ENCODE measurements at places on chromosomes 2 and 18.

DNA sequence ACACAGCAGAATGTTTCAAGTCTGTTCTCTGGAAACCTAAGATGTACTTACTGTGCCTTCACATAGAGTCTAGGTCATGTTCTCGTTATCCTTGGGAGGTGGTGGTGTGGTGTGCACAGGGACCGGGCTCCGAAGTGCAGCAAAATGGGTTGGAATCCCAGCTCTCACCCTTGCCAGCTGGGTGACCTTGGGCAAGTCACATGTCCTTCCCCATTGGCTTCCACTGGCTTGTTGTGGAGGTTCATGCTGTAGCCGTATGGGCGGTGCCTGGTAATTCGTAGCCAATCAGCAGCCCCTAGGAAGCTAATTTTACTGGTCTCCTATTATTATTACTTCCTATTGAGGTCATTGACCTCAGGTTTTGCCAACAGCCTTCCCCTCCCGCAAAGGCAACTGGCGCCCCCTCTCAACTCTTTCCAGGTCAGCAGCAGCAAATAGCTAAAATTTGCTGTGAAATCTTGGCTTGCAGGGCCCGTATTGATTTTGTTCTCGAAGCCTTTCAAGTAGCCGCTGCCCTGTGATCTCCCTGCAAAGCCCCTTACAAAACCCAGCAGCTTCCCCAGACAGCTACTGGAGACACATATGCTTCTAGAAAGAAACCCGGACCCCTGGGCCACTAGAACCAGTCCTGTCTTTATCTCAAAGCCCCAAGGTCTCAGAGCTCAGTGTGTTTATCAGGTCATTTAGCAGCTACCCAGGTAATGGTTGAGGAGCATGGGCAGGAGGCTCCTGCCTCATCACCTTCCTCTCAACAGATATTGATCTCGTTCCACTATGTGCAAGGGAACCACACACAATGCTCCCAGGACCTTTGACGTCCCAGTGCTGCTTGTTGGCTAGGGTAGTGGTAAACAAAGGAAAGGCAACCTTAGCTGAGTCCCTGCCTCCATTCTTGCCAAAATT, 66.5 kb upstream of the SLC1A4 start:
- DNase-seq = no peak

GRCh38 chr2:64860276-64860885, 128.8 kb upstream of the SLC1A4 start:
- DNase-seq = no peak

- DNase-seq = no peak
These were observed 84.1 kb downstream of the CTIF start for GRCh38 chr18:48622911-48623431.

DNA sequence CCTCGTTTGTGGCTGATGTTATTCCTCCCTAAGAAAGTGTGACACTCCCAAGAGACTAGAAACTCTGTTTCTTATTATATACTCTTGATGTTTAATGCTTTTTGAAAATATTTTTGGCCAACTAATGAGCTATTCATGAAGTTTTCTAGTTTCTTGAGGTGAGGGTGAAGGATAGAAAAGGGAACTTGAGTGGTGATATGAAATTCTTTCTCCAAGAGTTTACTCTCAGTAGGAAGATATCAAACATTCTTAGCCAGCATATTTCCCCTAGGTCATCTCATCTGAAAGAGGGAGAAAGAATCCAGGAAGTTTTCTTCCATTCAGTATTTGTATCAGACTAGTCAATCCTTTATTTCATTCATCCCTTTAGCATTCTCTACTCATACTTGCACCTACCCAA, 95.7 kb downstream of the MAP3K20 start:
- DNase-seq = no peak

- DNase-seq = no peak
These were observed 118.3 kb downstream of the SH3RF3 start for GRCh38 chr2:109247340-109247739.

- no peak for DNase-seq
These were observed 1391.3 kb downstream of the DSC3 start for GRCh38 chr18:29651122-29651680.

GRCh38 chr2:121506621-121507020, 24.1 kb upstream of the RNU4ATAC start:
- no peak for DNase-seq

DNA sequence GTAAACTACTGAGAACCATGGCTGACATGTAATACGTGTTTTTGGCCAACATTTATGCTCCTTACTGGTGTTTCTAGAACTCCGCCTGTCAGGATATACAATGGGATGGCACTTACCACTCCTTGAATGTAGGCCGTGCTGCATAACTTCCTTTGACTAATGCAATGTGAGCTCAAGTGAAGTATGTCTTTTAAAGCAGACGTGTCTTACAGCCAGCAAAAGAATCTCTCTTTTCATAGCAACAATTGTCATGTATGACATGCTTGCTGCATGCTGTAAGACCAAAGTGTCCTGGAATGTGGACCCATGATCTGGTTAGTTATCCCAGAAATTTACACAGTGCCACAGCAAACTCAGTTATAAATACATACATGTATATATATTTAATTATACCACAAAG, 1202.7 kb upstream of the PIK3C3 start:
- DNase-seq = no peak

- no peak for DNase-seq
These were observed 106.1 kb downstream of the MYO1B start for GRCh38 chr2:191351298-191351697.

DNA sequence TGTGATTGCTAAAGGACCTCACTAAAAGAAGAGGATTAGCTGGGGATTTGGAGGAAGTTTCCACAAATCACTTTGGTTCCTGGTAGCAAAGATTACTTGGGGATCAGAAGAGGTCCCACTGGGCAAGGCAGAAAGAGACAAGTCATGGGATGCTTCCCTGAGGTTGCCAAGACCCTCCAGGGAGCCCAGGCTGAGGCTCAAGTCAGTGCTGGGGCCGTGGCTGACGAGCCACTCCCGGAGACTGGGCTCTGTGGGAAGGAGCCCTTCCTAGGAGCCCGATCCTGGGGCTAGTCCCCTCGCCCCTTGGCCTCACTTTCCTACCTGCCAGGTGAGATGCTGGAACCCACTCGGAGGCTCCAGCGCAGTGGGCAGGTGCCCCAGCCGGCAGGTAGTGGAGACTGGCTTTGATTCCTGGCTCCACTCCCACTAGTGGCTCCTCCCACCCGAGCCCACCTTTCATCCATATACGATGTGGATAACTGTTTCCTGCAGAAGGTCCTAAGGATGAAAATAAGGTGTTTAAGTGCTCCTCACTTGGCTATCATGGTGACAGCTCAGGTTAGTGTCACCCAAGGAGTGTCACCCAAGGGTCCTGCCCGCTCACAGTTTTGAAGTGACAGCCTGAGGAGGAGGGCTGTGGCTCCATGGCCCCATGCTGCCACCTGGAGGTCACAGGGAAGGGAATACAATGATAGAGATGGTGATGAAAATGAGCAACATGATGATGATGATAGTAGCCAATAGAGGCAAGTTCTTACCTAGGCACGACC, 100.5 kb downstream of the CAPN13 start:
- DNase-seq = peak; percentile 43

DNA sequence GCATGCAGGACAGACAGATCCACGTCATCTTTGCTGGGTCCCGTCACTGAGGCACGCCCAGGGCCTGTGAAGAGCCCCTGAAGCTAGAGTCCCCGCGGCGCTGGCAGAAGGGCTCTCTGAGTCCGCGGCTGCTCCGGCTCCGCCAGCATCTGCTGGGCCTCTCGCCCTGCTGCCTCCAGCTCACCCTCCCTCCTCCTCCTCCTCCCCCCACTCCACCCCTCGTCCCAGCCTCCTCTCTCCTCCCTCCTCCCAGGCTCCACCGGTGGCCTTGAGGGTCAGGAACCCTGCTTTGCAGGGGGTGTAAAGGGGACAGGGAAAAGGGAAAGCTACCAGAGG, at the start of gene TNS1:
Gene TNS1 (minus strand): TSS at position 151 of the 336 bp plus-strand sequence. CDS start 123 bp downstream, at position 28.
- DNase-seq = no peak

DNA sequence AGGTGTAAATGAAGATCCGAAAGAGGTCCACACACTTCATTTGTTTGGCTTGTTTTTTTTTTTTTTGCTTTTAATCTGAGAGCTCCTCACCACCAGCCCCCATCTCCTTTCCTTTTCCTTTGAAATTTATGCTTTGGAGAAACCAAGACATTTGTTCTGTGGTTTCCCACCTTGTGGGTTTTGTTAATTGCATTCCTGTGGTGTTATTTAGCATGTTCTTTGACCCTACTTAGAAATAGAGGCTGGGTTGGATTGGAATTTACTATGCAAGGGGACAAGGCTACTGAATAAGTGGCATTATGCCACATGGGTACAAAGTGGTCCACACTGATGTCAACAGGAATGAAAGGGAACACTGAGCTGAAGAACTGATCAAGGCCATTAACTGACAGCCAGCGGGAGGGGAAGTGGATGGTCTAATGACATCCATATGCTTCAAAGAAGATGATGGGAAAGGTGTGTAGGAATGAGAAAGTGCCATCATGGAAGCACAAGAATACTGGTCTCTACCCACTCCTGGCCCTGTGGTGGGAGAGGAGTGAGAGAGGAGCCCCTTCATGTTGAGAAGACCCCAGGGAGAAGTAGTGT, 8.9 kb downstream of the CCL20 start:
- no peak for DNase-seq

DNA sequence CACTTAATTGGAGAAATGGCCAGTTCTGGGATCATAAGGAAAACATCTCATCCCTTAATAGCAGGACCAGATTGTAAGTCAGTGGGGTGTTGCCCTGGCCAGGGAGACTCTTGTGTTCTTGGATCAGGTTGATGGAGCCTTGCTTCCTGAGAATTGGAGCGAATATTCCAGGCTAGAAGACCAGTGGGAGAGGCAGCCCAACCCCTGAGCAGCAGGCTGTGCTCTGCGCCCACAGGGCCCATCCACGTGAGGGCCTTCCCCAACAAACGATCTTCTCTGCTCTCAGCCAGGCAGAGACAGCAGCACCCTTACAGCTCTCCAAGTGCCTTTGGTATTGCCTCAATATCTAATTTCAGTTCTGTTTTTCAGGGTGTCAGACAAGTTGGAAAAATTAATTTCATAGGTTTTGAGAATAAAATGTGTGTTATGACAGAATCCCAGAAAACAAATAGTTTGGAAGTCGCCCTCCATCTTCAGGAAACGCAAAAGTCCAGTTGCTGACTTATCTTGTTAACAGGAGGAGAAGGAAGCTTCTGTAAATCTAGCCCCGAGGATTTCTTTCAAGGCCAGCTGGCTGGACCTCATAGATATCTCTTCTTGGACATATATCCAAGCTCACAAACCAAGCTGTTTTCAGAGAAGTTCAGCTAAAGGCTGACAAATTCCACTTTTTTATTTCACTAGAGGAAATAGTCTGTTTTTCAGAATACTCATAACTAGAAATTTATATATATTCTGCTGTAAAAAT, 105.5 kb downstream of the COPS8 start:
- no peak for DNase-seq

GRCh38 chr18:7824970-7825369, 257.9 kb downstream of the PTPRM start:
- DNase-seq = no peak

GRCh38 chr2:8364668-8365067, 317.2 kb upstream of the ID2 start:
- no peak for DNase-seq

DNA sequence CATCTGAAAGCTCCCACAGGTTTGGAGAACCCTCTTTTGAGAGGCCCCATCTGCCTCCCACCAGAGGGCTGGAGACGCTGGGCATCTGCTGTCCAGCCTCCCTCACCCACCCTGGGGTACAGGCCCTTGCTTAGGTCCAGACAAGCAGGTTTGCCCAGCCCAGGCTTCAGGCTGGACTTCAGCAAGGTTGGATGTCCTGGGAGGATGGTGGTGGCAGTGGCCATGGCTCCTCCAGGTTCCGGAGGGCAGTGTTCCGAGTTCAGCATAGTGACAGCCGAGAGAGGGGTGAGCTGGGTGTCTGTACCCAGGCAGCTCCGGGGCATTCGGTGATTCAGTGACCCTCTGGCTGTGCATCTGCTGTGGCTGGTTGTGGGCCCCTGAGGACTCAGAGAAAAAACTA, 58.2 kb upstream of the HDAC4 start:
- no peak for DNase-seq

DNA sequence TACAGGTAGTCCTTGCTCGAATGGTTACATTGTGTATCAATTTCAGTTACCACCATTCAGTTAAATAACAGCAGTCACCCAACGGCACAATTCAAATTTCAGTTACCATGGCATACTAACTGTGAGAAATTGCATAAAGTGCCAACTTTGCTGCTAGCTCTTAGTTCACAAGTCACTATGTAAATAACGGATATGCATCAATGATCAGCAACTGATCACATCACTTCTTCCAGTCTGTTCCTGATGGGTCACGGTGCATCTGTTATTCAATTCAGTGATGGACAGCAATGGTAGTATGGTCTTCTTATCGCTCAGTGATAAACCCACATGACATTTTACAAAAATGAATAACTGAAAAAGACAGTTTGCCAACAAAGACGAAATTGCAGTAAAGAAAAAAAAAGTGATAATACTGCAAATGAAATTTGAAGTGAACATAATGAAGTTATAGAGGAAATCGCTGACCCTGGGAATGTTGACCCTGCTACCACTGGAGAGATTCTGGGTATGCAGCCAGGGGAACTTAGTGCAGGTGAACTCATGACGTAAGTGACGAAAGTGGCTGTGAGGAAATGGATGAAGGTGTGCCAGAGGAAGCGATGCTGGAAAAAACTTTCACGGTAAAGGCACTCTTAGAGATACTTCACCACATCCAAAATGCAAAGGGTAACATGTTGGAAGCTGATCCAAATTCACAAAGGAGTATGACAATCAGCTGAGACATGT, 25.9 kb upstream of the RAPGEF4 start:
- no peak for DNase-seq

DNA sequence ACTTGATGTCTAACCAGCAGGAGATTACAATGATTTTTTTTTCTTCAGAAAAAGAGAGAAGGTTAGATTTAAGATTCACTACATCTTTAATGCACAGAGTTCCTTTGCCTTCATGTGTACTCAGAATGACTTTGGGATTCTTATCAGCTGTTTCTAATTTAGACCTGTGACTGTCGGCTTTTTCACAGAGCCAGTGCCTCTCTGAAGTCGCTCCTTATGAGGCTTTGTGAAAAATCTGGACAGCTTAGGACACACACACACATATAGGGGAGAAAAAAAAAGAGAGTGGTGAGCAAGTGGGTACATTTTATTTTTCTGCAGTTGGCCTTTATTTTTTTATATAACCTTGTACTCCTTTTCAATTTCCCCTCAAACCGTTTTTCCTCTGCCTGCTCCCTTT, 893.1 kb upstream of the CELF4 start:
- no peak for DNase-seq

- DNase-seq = no peak
These were observed 540 bp upstream of the RAB10 start for GRCh38 chr2:26033270-26033817.

GRCh38 chr2:49827366-49827765, 673.1 kb upstream of the FSHR start:
- no peak for DNase-seq

- DNase-seq = no peak
These were observed 305.1 kb upstream of the FSHR start for GRCh38 chr2:49459314-49459993.

- DNase-seq = no peak
These were observed 780.4 kb upstream of the NRXN1 start for GRCh38 chr2:51812138-51812866.

GRCh38 chr18:36650266-36650665, 178.5 kb downstream of the TPGS2 start:
- DNase-seq = no peak

- DNase-seq = no peak
These were observed 198.6 kb downstream of the TFCP2L1 start for GRCh38 chr2:121086450-121086849.
